ENCODE measurements at places on chromosomes 12 and 14.
A peak's percentile ranks its signal among the peaks of the same experiment; 100 is the strongest.

DNA sequence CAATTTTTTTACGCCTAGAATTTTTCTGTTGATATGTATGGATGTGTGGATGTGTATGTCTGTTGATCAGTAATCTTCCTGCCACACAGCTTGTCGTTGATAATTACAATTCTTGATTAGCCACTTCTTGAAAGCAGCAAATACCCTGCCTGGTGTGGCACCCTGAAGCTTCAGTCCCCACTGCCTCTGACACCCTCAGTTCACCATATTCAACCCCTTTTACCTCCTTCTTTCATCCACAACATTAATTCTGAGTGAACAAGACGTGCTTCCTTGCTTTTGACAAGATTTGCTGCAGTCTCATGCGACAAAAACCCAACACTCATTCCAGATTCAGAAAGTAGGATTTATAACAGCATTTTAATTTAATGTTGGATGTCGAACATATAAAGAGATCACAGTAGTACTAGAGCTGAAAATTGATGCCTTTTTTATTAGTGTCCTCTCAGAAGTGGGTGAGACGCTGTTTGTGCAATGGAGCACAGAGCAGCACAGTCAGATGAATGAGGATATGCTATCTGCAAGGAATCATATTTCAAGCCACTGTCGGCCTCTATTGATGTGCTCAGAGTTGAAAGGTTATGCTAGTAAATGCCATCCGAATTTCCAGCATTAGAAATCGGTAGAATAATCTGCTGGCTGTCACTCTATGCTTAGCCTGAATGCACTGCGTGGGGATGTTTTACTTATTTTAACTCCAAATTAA lies 383.7 kb downstream of the EGLN3 start:
- DNase-seq: peak; percentile 77

GRCh38 chr12:96864335-96864734 lies 42.7 kb upstream of the NEDD1 start:
- no peak for DNase-seq

GRCh38 chr12:107512391-107512790 lies 173.2 kb upstream of the PWP1 start:
- DNase-seq: no peak

DNA sequence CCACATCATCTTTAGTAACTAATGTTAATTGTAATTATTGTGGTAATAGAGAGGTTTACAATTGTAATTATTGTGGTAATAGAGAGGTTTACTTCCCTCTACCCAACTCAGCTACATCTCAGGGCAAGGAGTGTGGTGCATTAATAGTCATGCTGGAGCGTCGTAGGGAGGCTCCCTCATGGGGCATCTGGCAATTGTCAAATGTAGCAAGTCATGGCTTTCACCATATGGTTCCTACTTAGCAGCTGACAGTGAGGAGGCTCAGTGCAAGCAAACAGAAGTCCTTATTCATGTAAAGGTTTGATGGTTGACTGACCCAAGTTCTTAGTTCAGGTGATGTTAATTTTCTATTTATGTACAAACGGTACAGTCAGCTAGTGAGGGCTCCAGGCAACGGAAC lies 1012.0 kb downstream of the FLRT2 start:
- peak; percentile 92 for DNase-seq

GRCh38 chr12:93978553-93978952 lies 169.8 kb upstream of the PLXNC1 start:
- DNase-seq: no peak

- peak; percentile 61 for DNase-seq
Observed at GRCh38 chr14:88551094-88551870, 3.5 kb downstream of the PTPN21 start.

- no peak for DNase-seq
Observed at GRCh38 chr14:103178521-103178920, 55.3 kb downstream of the TNFAIP2 start.

GRCh38 chr12:28036940-28037339 lies 64.4 kb upstream of the PTHLH start:
- DNase-seq: peak; percentile 66

GRCh38 chr12:124512667-124513296 lies 54.6 kb downstream of the NCOR2 start:
- no peak for DNase-seq

- peak; percentile 42 for DNase-seq
Observed at GRCh38 chr14:63788011-63788933, 60.4 kb upstream of the SGPP1 start.

- no peak for DNase-seq
Observed at GRCh38 chr12:115324949-115325593, 641.1 kb upstream of the TBX3 start.

GRCh38 chr12:4450551-4451112 lies 5.0 kb upstream of the FGF6 start:
- no peak for DNase-seq

GRCh38 chr12:115762936-115763335 lies 514.6 kb downstream of the MED13L start:
- no peak for DNase-seq

DNA sequence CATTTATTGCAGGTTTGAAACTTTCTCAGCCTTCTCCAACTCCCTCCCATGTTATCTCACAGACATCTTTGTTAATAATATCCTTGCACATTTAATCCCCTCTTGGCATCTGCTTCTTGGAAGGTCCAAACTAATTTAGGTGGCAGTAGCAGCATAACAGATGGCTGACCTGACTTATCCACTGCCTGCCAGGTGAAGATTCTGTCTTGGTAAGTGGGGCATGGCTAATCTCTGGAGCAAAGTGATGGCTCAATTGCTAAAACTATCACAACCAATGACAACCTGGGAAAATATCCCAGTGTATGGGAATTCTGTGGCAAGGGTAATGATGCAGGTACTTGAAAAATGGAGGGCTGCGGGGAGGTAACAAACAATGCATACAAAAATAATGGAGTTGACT lies 58.2 kb upstream of the ALG10B start:
- no peak for DNase-seq

Data from NCI-H2171 treated with DMSO at 0.1 percent for 48 hours (cell line).